NCI-H2171 treated with DMSO at 0.1 percent for 48 hours (cell line): ENCODE measurements at places on chromosomes 6 and 20.
A peak's percentile ranks its signal among the peaks of the same experiment; 100 is the strongest.

DNA sequence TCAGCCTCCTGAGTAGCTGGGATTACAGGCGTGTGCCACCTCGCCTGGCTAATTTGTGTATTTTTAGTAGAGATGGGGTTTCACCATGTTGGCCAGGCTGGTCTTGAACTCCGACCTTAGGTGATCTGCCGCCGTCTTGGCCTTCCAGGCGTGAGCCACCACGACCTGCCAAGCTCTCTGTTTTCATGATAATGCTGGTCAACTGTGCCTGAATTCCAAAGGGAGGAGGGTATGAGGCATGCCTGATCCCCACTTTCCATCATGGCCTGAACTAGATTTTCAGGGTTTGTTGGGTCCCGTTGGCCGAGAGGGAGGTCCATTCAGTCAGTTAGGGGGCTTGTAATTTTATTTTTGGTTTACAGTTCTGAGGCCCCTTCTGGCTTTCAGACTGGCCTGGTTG is 28.0 kb upstream of the ANGPT4 start:
- no peak for DNase-seq

DNA sequence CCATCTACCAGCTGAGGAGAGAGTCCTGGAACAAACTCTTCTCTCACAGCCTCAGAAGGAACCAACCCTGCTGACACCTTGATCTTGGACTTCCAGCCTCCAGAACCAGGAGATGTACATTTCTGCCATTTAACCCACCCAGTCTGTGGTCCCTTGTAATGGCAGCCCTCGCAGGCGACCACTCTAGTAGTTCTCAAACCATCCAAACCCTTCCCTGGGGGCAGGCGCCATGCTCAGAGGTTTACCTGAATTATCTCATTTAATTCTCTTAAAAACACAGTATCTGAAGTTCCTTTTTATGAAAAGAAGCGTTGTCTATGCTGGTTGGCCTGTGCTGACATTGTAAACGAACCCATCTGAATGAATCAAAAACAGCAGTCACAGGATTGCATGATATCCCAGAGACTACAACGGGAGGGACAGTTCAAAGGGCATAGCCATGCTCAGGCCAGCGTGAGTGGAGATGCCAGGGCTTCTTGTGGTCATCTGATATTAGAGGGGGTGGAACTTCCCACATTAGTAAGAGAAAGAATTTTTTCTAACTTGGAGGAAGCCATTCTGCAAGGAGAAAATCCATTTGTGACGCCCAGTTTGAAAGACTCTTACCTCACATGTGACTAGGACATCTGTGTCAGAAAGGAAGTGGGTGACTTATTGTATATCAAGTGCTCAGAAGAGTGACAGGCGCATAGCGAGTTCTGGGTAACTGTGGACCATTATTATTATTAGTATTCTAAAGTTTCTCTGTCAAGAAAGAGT is 17.2 kb upstream of the TAGAP start:
- DNase-seq, result no peak

GRCh38 chr20:13042458-13042794 is 33.7 kb downstream of the SPTLC3 start:
- no peak for DNase-seq

DNA sequence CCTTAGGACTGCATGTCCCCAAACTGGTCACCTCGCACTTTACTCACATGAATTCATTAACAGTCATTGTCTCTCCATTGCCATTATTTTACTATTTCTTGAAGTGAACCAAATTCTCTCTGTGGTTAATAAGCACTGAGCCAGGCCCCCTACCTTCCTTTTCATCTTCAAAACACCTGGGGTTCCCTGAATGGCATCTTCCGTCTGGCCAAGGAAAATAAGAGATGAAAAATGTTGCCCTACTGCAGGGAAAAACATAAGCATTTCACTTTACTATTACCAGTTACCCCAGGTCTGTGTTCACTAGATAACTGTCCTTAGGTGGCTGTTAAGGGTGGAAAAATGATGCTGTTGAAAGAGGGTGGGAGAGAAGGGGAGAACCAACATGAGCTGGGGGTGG is 10.0 kb upstream of the NKX2-2 start:
- DNase-seq, result peak; percentile 8

GRCh38 chr6:76518443-76518842 is 446.0 kb upstream of the IMPG1 start:
- no peak for DNase-seq

DNA sequence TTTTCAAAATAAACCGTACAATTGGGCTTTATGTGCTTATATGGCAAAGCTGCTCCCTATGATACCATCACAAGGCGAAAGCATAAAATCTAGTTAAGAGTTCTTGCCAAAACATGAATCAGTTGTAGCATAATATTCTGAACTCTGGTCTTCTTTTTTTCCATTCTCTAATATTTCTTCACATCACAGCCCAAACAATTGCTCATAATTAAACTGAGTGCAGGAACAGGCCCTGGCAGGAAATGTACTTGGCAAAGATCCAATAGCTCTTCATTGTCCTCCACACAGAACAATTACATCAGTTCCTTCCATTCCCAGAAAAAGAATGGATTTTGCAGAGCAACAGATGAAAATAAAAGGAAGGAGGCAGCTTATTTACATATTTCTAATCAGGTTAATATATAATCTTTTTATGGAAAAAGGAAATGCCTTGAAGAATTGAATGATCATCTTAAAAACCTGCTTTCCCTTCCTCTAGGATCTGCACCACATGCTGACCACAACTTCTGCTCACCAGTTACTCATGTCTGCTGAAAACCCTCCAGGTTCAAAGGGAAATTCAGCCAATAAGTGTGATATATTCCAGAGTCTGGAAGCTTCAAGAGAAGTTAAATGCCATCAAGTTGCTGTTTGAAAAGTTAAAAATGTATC is 123.3 kb upstream of the COL21A1 start:
- peak; percentile 65 for DNase-seq

DNA sequence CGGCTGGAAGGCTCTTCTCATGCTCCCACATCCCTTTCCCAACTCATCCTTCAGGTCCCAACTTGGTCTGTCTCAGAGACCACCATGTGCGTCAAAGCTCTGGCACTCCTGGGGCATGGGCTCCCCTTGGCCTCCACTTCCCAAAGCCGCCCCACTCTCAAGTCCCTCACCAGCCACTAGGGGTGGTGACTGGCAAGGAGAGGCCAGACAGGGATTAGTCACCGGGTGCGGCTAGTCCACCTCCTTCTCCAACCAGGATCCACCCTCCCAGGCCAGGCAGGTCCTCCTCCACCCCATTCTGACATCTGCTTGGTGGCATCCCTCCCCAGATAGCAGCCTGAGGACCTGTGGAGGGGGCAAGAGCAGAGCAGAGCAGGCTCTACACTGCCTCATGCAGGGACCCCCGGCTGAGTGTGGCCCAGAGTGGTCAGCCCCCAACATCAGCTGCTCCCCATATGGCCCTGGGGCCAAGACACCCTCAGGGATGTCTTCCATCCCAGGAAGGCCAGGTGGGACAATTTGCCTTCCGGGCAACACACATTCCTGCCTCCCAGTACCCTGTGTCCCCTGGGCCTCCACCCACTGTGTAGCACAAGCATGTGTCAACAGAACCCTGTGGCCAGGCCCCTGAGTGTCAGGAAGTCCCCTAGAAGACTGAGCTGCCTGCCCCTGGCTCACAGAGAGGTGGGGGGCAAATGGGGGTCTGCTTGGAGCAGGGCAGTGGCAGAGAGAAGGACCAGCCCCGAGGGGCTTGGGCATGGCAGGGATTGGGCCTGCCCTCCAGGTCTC is 29.2 kb downstream of the YTHDF1 start:
- DNase-seq, result no peak

- no peak for DNase-seq
Measured at GRCh38 chr20:40591536-40591935, 97.5 kb downstream of the MAFB start.

- no peak for DNase-seq
Measured at GRCh38 chr6:33315793-33316602, 1.5 kb downstream of the ZBTB22 start.
